ENCODE measurements at places on chromosomes 12 and 14.

GRCh38 chr12:105906561-105906960 lies 232.2 kb downstream of the NUAK1 start:
- no peak for DNase-seq

- no peak for DNase-seq
Observed at GRCh38 chr12:124668602-124669001, 101.2 kb upstream of the NCOR2 start.

- no peak for DNase-seq
Observed at GRCh38 chr14:81839056-81839455, 305.4 kb upstream of the SEL1L start.

- no peak for DNase-seq
Observed at GRCh38 chr14:75046899-75047298, 4.4 kb downstream of the MLH3 start.

GRCh38 chr14:96953087-96953874 lies 156.1 kb downstream of the VRK1 start:
- DNase-seq = no peak

DNA sequence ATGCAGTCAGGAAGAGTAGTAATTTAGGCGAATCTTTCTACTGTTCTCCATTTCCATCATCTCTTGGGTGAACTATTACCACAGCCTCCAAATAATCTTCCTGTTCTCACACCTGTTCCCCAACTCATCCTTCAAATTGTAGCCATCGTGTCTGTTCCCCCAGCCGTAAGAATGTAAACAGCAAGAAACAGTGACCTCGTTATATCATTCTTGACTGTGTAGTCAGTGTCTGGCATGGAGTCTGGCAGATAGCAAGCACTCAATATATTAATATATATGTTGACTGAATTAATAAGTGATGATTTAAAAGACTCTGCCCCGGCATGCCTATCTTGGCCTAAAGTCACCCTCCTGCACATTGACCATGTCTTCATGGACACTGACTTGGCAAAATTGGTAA lies 20.3 kb downstream of the PDE6H start:
- DNase-seq = no peak

GRCh38 chr12:95730457-95730856 lies 60.1 kb downstream of the NTN4 start:
- no peak for DNase-seq

DNA sequence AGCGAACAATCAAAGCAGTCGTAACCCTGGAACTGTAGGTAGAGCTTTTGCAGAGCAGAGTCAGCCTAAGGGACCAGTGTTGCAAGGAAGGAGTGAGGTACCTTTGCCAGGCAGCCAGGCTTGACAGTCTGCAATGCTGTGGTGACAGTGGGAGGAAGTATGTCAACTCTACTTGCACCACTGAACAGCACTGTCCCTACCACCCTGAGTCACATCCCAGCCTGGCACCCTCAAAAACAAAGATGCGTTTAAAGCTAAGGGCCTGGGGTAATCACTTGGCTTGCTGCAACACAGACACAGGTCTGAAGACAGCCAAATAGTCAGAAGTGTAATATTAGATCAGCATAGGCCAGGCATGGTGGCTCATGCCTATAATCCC lies 141.9 kb downstream of the DPF3 start:
- DNase-seq = no peak

DNA sequence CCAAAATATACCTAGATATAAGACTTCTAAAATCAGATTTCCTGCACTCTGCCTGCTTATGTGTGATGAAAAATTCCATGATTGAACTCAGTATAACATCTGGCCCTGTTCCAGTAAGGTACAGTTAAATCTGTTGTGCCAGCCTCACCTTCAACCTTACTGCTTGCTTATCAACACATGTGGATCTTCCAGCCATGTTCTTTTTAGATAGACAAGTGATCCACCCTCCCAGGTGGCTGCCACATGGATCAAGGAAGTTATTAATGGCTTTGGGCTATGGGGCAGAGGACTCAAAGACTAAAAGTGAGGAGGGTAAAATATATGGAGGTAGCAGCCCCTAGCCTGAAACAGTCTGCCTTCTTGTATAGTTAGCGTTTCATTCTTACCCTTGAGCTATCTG lies 25.3 kb upstream of the MAGOHB start:
- no peak for DNase-seq

DNA sequence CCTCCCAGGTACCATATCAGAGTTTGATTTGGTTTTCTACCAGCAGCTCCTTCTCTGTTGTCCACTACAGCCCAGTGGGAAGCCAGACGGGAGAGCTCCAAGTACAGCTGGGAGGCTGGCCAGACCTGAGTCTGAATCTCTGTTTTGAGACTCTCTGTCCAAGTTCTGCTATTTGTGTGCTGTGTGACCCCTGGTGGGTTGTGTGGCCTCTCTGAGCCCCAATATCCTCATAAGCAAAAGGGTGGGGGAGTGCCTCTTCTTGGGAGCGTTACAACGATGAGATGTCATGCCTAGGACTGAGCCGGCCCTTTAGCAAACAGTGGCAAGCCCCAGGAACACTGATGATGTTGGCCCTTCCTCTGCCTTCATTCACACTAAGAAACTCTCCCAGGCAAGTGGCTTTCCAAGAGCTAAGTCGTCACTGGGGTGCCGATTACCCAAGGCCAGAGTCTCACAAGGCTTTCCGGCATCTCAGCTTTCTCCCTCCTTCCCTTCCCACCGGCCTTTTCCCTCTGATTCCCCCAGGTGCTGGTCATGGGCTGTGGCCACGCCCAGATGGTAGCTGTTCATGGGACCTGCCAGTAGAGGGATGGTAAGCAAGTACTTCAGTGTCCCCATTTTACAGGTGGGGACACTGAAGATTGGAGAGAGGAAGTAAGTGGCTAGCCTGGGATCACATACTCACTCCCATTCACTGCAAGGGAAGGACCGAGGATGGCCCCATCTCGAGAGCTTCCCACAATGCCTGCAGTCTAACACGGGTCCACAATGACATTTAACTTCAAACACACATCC lies 47.7 kb downstream of the BCL11B start:
- DNase-seq = no peak

DNA sequence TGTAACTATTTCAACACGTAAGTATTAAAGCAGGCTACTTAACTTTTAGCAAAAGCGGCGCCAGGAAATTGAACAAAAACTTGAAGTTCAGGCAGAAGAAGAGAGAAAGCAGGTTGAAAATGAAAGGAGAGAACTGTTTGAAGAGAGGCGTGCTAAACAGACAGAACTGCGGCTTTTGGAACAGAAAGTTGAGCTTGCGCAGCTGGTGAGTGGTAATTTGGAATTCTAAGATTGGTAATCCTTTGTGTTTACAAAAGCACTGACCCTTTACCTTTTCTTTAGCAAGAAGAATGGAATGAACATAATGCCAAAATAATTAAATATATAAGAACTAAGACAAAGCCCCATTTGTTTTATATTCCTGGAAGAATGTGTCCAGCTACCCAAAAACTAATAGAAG lies 4.0 kb downstream of the PNN start:
- no peak for DNase-seq

DNA sequence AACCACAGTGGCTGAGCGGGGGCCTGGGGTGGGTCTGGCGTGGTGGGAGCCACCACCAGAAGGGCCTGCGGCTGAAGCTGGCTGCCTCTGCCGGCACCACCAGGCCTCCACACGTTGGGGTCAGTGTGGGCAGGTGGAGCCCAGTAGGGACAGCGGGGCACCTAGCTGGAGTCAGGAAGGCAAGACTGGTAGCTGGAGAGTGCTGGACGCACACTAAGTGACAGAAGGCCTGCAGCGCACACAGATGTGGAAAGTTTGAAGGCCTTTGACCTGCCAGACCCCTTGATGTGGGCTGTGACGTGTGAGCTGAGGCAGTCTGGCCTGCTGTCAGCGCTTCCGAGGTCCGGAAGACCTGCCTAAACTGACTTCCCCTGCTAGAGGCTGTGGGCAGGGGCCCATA lies 26.3 kb downstream of the RIN3 start:
- no peak for DNase-seq

DNA sequence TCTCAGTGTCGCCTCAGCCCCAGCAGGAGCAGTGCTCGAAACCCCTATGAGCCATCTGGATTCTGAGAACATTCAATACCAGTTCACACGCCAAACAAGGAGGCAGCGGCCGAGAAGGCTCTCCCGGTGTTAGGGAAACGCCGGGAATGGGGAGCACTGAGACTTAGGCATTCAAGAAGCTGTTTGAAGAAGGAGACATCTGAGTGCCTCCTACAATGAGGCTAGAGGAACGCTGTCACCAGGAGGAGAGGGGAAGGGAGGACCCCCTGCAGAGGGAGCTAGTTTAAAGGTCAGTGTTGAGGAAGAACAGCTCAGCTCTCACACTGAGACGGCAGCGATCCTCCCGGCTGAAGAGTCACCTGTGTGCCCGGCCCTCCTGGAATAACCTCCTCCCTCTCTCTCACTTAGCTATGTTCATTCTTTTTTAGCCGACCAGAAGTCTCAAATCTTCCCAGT lies 69.9 kb downstream of the SERPINA3 start:
- no peak for DNase-seq

GRCh38 chr14:31550589-31550988 lies 10.6 kb upstream of the NUBPL start:
- no peak for DNase-seq

GRCh38 chr14:95545515-95546168 lies 10.8 kb downstream of the GLRX5 start:
- DNase-seq = no peak

DNA sequence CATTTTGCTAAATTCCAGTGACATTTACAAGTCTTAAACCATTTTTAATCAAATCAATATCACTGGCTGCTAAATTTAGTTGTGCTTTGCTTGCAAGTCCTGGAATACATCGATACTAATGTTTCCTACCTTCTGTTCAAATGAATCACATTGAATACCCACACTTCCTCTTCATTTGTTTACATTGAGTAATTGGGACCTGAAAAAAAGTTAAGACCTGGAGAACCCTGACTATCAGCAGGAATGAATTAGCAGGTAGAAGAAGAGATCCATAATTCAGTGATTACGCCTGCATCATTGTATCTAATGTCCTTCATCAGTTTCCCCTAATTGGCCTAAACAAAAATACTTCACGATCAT lies 369.3 kb downstream of the ETNK1 start:
- no peak for DNase-seq

GRCh38 chr14:92651758-92652406 lies 96.5 kb downstream of the LGMN start:
- DNase-seq = no peak

- DNase-seq = no peak
Observed at GRCh38 chr14:24072436-24072835, 1.1 kb downstream of the CPNE6 start.

DNA sequence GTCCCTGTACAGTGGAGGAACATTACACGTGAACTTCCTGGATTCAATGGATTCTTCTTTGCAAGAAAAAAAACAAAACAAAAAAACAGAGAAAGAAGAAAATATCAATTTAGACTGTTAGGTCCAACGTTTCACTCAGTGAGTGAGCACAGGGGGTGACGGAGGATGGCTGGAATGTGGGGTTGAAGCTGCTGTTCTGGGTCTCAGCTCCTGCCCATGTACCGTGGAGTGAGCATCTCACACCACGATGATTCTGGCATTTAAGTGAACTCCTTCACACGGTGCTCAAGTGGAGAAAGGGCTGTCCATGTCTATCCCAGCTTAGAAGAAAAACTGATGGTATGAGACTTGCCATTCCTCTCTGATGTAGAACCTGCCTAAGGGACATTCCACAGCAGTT lies 23.2 kb downstream of the CCND2 start:
- no peak for DNase-seq

DNA sequence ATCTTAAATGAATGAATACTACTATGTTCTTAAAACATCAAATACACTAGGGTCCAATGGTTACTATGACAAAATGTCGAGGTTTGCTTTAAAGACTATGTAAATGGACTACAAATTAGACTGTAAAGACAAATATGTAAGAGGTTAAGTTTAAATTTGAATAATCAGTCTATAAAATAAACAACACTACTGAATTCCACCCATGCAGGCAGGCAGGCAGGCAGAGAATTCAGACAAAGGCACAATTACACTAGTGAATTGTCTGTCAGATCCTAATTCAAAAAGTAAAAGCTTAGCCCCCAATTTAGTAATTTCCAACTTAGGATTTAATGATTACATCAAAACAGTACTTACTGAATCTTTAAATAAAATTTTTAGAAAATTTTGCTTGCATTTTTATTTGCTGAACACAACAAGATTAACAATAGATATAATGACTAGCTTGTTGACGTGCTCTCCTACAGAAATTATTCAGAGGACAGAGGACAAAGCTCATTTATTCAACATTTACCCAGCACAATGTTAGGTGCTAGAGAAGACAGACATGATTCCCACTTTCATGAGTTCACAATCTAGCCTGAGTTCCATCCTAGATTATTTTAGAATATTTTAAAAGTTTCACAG lies 97.4 kb downstream of the CDK17 start:
- no peak for DNase-seq

- no peak for DNase-seq
Observed at GRCh38 chr12:22325218-22325617, 9.3 kb downstream of the ST8SIA1 start.

- no peak for DNase-seq
Observed at GRCh38 chr12:89648211-89648930, 60.3 kb downstream of the ATP2B1 start.

DNA sequence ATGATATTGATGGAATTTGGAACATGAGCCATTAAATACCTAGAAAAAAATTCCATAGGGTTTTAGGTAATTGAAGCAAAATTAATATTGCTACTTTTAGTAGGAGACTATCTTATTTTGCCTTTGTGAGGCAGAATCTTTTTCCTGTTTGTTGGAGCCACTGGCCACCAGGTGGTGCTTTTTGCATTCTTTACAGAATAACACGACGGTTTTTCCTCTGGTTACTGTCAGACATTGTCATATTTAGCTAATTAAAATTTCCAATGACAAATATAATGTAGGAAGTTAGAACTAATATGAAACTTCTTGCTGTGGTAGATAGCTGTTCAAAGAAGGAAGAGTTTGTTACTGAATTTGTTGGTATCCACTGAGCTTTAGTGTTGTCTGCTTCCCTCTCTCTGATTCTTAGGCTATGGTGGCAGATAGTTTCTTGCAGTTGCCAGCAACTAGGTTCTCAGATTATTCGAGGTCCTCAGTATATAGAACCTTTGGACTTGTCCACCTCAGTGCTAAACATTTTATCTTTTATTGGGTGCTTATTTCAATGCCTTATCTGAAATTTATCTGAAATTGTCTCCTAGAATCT lies 25.7 kb downstream of the RAB21 start:
- DNase-seq = peak; percentile 10

DNA sequence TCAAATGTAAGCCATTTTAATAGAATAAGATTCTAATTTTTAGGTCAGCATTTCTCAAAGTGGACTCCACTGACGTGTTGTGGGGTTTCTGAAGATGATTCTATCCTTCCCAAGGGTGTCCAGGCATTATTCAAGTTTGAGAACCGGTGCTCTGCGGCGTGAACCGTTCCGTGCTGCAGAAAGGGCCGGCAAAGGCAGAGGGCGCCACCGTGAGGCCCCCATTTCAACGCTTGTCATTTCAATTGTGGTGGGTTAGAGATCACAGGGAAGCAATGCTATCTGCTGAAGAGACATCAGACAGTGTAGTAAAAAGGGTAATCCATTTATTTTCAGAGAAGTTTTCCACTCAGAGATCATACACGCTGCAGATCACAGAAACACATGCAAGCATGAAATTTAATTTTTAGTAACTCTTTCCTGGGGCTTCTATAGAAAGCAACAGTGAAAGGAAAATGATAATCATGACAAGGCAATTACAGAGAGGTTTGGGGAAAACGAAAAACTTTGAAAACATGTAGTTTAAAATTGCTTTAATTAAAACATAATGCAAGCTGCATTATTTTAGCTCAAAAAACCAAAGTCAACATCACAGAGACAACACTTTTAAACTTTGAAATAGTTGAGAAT lies 201.7 kb downstream of the EXOC5 start:
- DNase-seq = no peak

- no peak for DNase-seq
Observed at GRCh38 chr12:1435456-1435855, 158.9 kb downstream of the FBXL14 start.

GRCh38 chr14:55446127-55446736 lies 5.8 kb upstream of the TBPL2 start:
- no peak for DNase-seq

Measured in activated T-helper 1 cell treated with anti-CD3 and anti-CD28 coated beads, Interleukin-2, amount 50 U/mL, for 16 hours (primary cell).